ENCODE measurements at places on chromosomes 3 and 15. TPM values are rescaled to one million over a fixed set of nuclear protein-coding genes. Genes with fewer than 3 reads are reported as not detected.

GRCh38 chr15:51965691-51966090 is 5.9 kb downstream of the LEO1 start:
- no peaks in the 10 kb centered on the region for H3K36me3 ChIP-seq
- no peak for DNase-seq
- peaks cover 1% of the 10 kb centered on the region for H3K4me1 ChIP-seq
- H3K4me3 ChIP-seq = no peak overlapping the region

- H3K27ac ChIP-seq = no peak overlapping the region
- H3K27me3 ChIP-seq = no peaks in the 10 kb centered on the region
- peaks cover 13% of the 10 kb centered on the region for H3K4me1 ChIP-seq
- DNase-seq = no peak
- peaks cover 6% of the 10 kb centered on the region for H3K36me3 ChIP-seq
Observed at GRCh38 chr3:11558411-11558903, 85.3 kb downstream of the VGLL4 start.

- H3K4me1 ChIP-seq = no peaks in the 10 kb centered on the region
- no peak for DNase-seq
- no peak overlapping the region for H3K4me3 ChIP-seq
- no peaks in the 10 kb centered on the region for H3K36me3 ChIP-seq
- H3K27me3 ChIP-seq = no peaks in the 10 kb centered on the region
Observed at GRCh38 chr3:82103241-82103640, 341.8 kb upstream of the GBE1 start.

- no peak for DNase-seq
- H3K27ac ChIP-seq = peak overlapping the region; percentile 10
- no peaks in the 10 kb centered on the region for H3K36me3 ChIP-seq
- H3K27me3 ChIP-seq = no peaks in the 10 kb centered on the region
Observed at GRCh38 chr15:78205856-78206255, 28.5 kb downstream of the ACSBG1 start.

DNA sequence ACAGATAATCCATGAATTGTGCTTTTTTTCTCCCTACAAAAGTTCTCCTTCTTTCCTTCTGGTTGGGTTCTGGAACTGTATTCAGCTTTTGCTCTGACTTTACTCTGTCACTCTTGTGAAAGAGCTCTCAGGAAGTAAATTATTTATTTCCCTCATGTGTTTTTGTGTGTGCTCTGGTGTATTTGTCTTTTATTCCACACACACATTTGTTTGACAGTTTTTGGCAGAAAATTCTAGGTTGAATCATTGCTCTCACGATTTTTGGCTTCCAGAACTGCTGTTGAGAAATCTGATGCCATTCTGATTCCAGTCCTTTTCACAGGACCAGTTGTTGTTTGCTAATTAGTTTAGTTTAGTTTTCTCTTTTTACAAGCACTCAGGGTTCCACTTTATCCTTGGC is 172.8 kb downstream of the PLCH1 start:
- no peaks in the 10 kb centered on the region for H3K36me3 ChIP-seq
- no peak overlapping the region for H3K4me3 ChIP-seq
- no peaks in the 10 kb centered on the region for H3K4me1 ChIP-seq

- H3K36me3 ChIP-seq = no peaks in the 10 kb centered on the region
- DNase-seq = peak; percentile 78
- H3K27me3 ChIP-seq = no peaks in the 10 kb centered on the region
- H3K27ac ChIP-seq = peak within 1 kb of the TSS; percentile 98
- peak within 1 kb of the TSS; percentile 97 for H3K4me3 ChIP-seq
Observed at GRCh38 chr15:50354838-50355618, at the start of gene GABPB1. GABPB1 (minus strand) TSS chr15:50355198; CDS start chr15:50309798, 45,400 bp downstream.

- H3K4me3 ChIP-seq = no peak overlapping the region
- H3K27ac ChIP-seq = no peak overlapping the region
- DNase-seq = no peak
Observed at GRCh38 chr15:100923902-100924301, 4.7 kb downstream of the LRRK1 start.

- H3K4me1 ChIP-seq = no peaks in the 10 kb centered on the region
- H3K27me3 ChIP-seq = no peaks in the 10 kb centered on the region
- DNase-seq = no peak
- no peak overlapping the region for H3K4me3 ChIP-seq
Observed at GRCh38 chr15:90807786-90808086, 60.7 kb upstream of the FURIN start.

GRCh38 chr3:98259707-98260106 is 4.3 kb upstream of the OR5H6 start:
- no peak overlapping the region for H3K27ac ChIP-seq
- no peak for DNase-seq
- H3K27me3 ChIP-seq = no peaks in the 10 kb centered on the region

- no peaks in the 10 kb centered on the region for H3K36me3 ChIP-seq
- no peaks in the 10 kb centered on the region for H3K27me3 ChIP-seq
- no peak overlapping the region for H3K27ac ChIP-seq
- H3K4me3 ChIP-seq = no peak overlapping the region
Observed at GRCh38 chr15:77810130-77810571, 177.4 kb upstream of the LINGO1 start.

DNA sequence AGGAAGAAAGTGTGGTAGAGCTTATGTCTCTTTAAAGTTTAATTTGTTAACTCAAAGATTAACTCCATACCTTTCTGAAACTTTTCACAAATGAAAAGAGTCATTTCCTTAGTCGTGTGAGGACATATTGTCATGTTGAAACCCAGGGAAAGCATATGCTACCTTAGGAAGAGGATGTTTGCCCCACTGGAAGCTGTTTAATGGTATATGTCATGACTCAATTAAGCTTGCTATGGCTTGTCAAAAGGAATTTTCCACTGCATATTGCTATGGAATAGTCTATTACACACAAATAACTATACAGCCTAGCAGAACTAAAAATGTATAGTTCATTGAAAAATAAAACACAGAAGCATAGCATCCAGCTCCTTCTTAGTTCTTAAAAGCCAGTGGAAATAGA is 69.9 kb downstream of the NSUN3 start:
- H3K36me3 ChIP-seq = peaks cover 2% of the 10 kb centered on the region
- no peak overlapping the region for H3K4me3 ChIP-seq
- no peaks in the 10 kb centered on the region for H3K27me3 ChIP-seq
- no peak for DNase-seq
- H3K4me1 ChIP-seq = no peaks in the 10 kb centered on the region

DNA sequence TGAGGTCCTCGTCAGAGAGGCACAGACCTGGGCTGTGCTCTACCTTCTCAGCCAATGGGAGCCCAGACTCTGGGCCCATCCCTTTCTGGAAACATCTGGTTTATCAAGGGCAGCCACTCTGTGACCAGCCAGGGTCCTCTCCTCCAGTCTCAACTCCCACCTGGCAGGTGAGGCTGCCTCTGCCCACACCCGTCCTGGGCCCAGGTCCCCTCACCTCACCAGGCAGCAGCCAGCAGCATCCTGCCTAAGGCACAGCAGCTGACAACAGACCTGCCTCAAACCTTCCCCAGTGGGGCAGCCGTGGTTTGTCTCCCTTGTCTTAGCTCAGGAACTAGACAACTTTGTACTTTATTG is 8.7 kb upstream of the VIPR1 start:
- H3K36me3 ChIP-seq = no peaks in the 10 kb centered on the region
- no peaks in the 10 kb centered on the region for H3K27me3 ChIP-seq
- DNase-seq = no peak
- no peak overlapping the region for H3K27ac ChIP-seq
- H3K4me3 ChIP-seq = no peak overlapping the region

- H3K4me3 ChIP-seq = no peak overlapping the region
- no peak overlapping the region for H3K27ac ChIP-seq
- no peak for DNase-seq
- H3K4me1 ChIP-seq = no peaks in the 10 kb centered on the region
- H3K27me3 ChIP-seq = no peaks in the 10 kb centered on the region
Observed at GRCh38 chr15:47755941-47756340, 38.6 kb downstream of the SEMA6D start.

DNA sequence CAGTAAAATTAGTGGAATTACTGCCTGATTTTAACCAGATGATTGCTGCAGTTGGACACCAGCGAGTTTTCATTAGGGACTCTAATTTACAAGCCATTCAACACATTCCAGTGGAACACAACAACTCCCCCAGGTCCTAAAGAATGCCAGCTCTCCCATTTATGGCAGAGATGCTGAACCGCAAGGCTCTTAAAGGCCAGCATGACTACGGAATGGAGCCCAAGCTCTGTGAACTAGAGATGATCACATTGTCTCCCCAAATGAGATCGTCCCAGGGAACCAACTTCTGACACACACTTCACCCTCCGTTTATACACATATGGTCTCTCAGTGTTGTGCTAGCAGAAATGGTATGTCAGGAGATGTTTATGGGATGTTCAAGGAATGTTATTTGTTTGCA is 446.2 kb upstream of the NR2F2 start:
- no peaks in the 10 kb centered on the region for H3K4me1 ChIP-seq
- H3K4me3 ChIP-seq = no peak overlapping the region
- no peaks in the 10 kb centered on the region for H3K36me3 ChIP-seq
- H3K27ac ChIP-seq = no peak overlapping the region
- H3K27me3 ChIP-seq = no peaks in the 10 kb centered on the region
- DNase-seq = no peak

DNA sequence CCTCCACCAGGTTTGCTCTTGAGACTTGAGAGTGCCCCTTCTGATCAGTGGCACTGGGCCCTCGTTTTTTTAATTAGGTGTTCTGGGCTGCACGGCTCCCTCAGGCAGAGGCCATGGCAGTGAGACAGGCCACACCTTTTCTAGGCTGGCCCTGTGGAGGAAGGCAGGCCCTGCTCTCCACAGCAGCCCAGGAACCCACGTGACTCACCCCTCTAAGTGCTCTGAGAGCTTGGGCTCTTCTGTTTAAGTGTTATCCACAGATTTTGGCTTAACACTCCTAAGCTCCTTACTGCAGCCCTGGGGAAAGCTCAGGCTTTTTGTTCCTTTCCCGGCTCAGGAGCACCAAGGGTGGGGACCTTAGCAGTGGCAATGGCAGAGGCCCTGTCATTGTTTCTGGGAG is 463.2 kb upstream of the GBE1 start:
- no peak for DNase-seq
- peaks cover 6% of the 10 kb centered on the region for H3K4me1 ChIP-seq
- H3K27me3 ChIP-seq = no peaks in the 10 kb centered on the region

- no peaks in the 10 kb centered on the region for H3K27me3 ChIP-seq
- no peak overlapping the region for H3K4me3 ChIP-seq
- peak; percentile 55 for DNase-seq
- H3K27ac ChIP-seq = no peak overlapping the region
- peaks cover 14% of the 10 kb centered on the region for H3K36me3 ChIP-seq
- peaks cover 3% of the 10 kb centered on the region for H3K4me1 ChIP-seq
Observed at GRCh38 chr3:52406791-52407510, 38.0 kb downstream of the SEMA3G start.

GRCh38 chr15:90213122-90213817 is 12.1 kb downstream of the SEMA4B start:
- peaks cover 47% of the 10 kb centered on the region for H3K4me1 ChIP-seq
- peak overlapping the region; percentile 58 for H3K27ac ChIP-seq
- H3K36me3 ChIP-seq = peaks cover 3% of the 10 kb centered on the region
- no peaks in the 10 kb centered on the region for H3K27me3 ChIP-seq
- DNase-seq = peak; percentile 91
- H3K4me3 ChIP-seq = no peak overlapping the region

GRCh38 chr3:194256040-194256945 is 94.8 kb downstream of the CPN2 start:
- H3K4me1 ChIP-seq = no peaks in the 10 kb centered on the region
- H3K36me3 ChIP-seq = no peaks in the 10 kb centered on the region
- H3K4me3 ChIP-seq = no peak overlapping the region
- no peaks in the 10 kb centered on the region for H3K27me3 ChIP-seq
- no peak for DNase-seq

DNA sequence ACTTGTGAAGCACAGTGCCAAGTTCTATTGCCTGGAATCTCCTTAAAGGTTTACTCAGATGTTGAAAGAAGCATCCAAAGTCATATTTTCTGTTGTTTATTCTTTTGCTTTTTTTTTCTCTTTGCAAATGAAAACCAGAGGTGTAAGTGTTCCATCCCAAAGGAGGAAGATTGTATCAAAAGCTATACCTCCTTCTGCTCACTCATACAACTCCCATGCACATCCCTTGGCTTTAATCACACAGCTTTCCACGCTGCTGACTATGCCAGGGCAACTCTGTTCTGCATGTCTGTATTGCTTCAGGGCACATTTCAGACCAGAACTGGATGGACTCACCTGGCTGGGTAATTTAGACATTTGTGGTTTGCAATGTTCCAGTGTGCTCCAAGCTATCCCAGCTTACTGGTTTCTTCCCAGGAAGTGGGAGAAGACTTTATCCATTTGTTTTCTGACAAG is 399.6 kb upstream of the TBL1XR1 start:
- H3K27me3 ChIP-seq = no peaks in the 10 kb centered on the region
- no peaks in the 10 kb centered on the region for H3K36me3 ChIP-seq
- peaks cover 50% of the 10 kb centered on the region for H3K4me1 ChIP-seq
- H3K27ac ChIP-seq = no peak overlapping the region
- H3K4me3 ChIP-seq = no peak overlapping the region

DNA sequence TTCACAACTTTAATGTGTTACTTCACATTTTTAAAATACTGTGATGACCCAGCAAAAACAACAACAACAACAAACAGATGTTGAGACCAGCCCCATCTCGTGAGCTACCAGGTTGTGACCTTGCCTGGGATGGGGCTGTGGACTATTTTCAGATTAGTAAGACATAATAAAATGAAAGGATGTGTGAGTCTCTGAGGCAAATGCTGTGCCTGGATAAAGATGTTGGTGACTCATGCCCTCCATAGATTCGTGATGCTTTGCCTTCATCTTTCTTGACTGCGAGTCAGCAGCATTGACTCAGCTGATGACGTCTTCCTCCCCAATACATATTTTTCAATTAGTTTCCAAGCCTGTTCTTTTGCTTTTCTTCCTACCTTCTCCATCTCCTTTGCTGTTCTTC is 453.0 kb upstream of the CFAP20DC start:
- DNase-seq = no peak
- H3K4me3 ChIP-seq = no peak overlapping the region
- H3K36me3 ChIP-seq = no peaks in the 10 kb centered on the region
- H3K27me3 ChIP-seq = no peaks in the 10 kb centered on the region
- H3K4me1 ChIP-seq = no peaks in the 10 kb centered on the region
- no peak overlapping the region for H3K27ac ChIP-seq

The SYNM gene
- total RNA-seq = 3.4 TPM

The LRRK1 gene
- total RNA-seq = 12.0 TPM

The KBTBD12 gene
- total RNA-seq = 2.9 TPM

The GOLGA8T gene
- 0.71 TPM for total RNA-seq

The CFAP92 gene
- total RNA-seq = 0.44 TPM

The GOLGA6A gene
- not detected for total RNA-seq

The CKMT1A gene
- total RNA-seq = 0.93 TPM

The CLEC3B gene
- 1.3 TPM for total RNA-seq

The CPLX3 gene
- not detected for total RNA-seq

The FAH gene
- total RNA-seq = 14.8 TPM

The BNC1 gene
- total RNA-seq = not detected

Data from pancreas (tissue), 10 donors.